ENCODE measurements at places on chromosomes 2 and 18.

- no peak for DNase-seq
Measured at GRCh38 chr18:24219561-24220317, 80.9 kb downstream of the CABYR start.

DNA sequence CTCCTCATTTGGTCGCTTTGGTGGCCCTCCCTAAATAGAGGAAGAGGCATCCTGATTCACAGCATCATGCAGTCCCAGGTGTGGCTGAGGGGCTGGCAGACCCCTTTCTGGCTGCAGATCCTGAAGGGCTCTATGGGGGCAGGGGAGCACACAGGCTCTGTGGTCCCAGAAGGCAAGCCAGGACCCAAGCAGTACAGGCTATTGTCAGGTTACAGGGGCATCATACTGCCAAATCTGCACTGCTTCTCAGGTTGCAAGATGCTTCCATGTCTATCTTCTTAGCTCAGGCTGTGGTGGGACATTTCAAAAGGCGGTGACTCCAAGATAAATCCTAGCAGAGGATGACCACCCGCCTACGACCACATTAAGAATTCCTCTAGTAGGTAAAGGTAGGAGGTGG is 54.3 kb downstream of the TTC32 start:
- DNase-seq = no peak

- DNase-seq = no peak
Measured at GRCh38 chr2:142014536-142014935, 116.3 kb downstream of the LRP1B start.

GRCh38 chr18:49376046-49376445 is 84.4 kb downstream of the DYM start:
- DNase-seq = no peak

- DNase-seq = peak; percentile 81
Measured at GRCh38 chr18:12317664-12318333, 9.8 kb downstream of the TUBB6 start.

DNA sequence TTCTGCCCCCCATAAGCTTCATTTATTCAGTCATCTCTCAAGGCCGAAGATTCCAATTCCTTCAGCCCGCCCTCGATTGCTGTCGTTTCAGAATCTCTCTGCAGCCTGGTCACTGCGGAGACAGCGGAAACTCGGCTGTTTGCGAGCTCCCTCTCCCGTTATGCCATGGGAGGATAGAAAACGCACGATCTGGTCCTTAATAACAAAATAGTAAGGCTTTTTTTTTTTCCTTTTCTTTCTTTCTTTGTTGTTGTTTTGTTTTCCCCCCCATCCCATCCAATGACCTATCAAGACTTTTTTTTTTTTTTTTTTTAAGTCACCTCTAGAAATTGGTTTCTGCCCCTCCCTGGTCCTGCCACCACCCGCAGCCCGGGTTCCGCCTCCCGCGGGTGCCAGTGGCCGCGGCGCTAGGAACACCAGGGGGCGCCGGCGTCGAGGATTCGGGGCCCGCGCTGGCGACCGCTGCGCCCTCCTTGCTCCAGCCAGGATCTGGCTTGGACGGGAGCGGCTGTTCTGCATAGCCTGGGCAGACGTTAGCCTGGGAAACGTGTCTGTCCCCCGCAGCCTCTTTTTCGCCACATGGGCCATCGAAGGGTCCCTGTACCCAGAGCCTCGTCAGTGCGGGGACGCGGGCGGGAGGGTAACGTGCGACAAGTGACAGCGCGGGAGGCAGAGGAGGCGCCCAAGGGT is 10.1 kb downstream of the CPLX4 start:
- DNase-seq = peak; percentile 56

All from mesenchymal stem cell (in vitro differentiated cells and primary cell).